Right lung (tissue), 10 donors: ENCODE measurements at places on chromosomes 2 and 18.

DNA sequence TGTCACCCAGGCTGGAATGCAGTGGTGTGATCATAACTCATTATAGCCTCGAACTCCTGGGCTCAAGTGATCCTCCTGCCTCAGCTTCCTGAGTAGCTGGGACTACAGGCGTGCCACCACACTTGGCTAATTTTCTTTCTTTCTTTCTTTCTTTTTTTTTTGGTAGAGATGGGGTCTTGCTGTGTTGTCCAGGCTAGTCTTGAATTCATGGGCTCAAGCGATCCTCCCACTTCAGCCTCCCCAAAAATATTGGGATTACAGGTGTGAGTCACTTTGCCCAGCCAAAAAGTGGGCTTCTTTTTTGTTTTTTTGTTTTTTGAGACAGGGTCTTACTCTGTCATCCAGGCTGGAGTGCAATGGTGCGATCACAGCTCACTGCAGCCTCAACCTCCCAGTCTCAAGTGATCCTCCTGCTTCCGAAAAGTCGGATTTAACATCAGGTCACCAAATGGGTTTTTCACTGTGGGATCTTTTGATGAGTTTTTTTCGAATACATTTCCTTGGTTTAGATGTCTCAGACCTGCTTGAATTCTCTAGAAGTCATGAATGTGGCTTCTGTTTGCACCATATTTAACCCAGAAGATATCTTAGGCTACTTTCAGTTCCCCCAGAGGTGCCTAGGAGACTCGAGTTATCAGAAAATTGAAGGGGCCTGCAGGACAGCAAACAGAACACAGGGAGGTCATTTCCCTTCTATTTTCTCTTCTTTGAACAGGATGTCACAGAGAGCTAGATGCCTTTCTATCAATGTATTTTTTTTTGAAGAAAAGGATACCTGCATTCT lies 8.9 kb downstream of the RAB31 start:
- no peak for DNase-seq

DNA sequence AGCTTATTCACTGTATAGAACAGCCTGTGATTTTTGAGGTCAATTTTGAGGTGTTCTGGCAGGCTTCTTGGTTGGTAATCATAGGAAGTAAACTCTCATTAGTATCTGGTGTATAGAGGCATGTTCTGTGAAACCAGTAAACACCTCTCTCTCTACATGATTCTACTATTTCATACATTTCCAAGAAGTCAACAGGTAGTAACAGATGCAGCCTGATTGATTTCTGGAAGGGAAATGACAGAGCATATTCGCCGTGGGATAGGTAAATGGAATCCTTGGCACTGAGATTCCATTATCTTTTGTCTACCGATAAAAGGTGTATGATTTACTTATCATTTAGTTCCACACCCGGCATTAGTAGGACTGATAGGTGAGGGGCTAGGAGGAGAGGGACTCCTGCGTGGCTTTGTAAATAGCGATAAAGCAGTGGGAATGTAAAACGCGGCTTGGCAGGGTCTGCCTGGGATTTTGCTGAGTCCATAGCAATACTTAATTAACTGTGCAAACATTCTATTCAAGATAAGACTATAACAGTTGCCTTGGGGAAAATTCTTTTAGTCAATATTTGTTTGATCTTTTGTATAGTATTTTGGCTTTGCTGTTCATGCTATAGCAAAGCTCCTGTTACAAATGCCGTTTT lies 32.3 kb downstream of the LYPD6B start:
- no peak for DNase-seq

GRCh38 chr2:2547451-2547850 lies 216.4 kb upstream of the MYT1L start:
- DNase-seq: no peak

- no peak for DNase-seq
Observed at GRCh38 chr2:58107803-58108710, 61.5 kb downstream of the VRK2 start.

DNA sequence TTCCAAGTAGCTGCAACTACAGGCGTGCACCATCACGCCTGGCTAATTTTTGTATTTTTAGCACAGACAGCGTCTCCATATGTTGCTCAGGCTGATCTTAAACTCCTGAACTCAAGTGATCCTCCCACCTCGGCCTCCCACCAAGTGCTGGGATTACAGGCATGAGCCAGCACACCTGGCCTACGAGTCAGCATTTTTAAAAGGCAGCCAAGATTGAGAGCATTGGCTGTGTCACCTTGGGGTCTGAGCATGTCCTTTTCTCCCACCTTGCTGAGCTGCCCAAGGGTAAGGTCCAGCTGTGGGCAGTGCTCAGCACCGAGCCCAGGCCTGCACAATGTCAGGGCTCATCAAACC lies 142.8 kb upstream of the LMAN1 start:
- DNase-seq: no peak

DNA sequence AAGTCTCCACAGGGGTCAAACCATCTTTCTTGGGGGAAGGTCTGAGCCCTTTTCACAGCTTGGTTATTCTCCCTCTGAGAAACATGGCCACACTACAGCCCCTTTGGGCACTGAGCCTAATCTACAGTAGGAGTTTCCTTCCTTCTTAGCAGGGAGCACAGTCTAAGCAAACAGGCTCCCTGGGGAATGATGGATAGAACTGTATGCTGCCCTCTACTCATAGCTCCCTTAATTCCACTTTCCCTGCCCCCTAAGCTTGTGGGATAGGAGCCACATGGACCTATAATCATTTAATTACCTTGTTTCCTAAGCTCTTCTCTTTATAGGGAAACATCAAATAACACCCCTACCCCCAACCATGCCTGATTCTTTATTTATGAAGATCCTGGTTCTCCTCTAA lies 442.1 kb upstream of the MEX3C start:
- no peak for DNase-seq

DNA sequence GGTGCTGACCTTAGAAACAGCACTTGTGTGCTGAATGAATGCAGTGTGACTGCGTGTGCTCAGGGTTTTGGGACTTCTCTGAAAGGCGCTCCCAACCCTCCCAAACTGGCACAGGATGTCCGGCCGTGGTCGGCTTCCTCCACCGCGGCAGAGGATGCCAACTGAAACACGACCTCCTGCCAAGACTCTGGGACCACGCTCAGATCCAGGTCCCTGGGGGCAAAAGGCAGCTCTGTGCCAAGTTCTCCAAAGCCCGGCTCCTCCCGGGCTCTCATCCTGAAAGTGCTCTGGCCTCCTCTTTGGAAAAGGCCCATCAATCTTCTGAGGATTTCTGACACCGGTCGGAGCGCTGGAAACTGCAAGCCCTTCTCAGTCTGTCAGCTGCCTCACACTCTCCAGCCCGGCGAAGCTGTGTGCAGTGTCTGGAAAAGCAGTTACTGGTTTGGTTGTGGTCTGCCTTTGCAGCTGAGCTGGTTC lies 32.3 kb upstream of the ZBTB7C start:
- no peak for DNase-seq

DNA sequence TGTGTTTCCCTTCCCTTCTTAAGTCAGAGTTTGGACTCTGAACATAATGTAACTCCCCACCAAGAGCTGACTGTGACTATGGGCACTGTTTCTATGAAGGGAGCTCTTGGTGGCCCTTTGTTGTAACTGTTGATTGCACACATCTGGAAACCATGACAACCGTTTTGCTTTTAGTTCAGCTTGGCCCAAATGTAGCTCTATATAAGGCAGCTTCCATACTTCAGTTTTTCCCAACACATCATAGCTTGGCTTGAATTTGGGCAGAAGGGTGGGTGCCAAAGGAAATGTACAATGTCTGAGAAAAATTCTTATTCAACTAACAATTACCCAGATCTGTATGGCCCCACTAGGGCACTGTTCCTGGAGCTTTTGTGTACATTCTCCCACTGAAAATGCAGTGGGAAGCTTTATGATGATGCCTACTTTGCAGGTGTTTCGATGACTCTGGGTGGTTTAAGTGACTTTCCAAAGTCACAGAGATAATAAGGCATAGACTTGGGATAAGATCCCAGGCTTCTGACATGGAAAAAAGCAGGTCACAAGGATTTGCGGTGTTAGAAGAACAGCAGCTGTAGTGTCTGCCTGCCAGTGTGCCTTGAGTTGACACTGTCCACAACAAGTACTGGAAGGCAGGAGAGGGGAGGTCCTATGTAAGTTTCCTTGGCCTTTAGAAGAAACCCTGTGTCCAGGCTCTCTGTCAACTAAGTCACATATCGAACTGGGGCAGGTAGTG lies 2.4 kb upstream of the CETN1 start:
- peak; percentile 92 for DNase-seq

GRCh38 chr2:11022064-11022463 lies 110.3 kb downstream of the KCNF1 start:
- no peak for DNase-seq

DNA sequence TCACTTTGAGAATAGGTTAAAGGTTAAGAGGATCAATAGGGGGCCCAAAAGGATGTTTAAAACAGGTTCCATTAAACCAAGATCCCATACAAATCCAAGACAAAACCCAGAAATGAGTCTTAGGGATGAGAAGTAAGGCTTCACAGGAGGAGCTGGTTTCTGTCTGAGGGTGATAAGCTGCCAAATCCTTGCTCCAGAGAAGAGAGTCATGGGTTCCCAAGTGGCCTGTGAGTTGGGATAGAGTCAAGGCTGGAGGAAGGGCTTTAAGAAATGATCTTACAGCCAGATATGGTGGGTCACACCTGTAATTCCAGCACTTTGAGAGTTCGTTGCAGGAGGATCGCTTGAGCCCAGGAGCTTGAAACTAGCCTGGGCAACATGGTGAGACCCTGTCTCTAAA lies 40.2 kb upstream of the LCLAT1 start:
- DNase-seq: no peak

GRCh38 chr18:36191711-36192110 lies 4.4 kb downstream of the MOCOS start:
- no peak for DNase-seq

- DNase-seq: no peak
Observed at GRCh38 chr2:239918749-239919148, 106.4 kb downstream of the NDUFA10 start.

DNA sequence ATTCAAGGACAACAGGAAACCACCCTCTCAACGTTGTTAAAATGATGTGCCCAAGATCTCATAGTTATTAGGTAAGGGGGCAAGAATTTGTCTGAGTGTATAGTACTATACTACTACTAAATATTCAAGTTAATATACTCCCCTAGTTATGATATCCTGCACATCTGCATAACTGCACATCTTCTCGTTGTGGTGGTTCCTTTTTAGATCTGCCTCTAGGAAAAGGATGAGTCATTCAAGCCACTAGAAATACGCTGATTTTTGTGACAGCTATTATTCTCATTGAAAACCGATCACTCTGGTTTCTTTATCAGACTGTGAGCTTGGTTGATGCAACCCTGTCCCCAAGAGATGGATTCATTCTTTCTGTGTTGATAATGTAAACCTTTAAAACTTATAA lies 1067.0 kb upstream of the FANCL start:
- no peak for DNase-seq

DNA sequence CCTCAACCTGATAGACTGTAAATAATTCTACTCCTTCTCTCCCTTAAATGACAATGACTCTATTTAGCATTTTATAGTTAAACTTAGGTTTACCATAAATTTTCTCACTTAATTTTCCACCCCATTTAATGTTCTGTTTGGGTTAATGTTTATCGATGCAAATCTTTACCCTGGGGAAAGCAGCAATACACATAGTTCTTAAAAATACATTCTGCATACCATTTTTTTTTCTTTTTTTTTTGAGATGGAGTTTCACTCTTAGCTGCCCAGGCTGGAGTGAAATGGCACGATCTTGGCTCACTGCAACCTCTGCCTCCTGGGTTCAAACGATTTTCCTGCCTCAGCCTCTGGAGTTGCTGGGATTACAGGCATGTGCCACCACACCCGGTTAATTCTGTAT lies 14.0 kb downstream of the STAM2 start:
- no peak for DNase-seq

DNA sequence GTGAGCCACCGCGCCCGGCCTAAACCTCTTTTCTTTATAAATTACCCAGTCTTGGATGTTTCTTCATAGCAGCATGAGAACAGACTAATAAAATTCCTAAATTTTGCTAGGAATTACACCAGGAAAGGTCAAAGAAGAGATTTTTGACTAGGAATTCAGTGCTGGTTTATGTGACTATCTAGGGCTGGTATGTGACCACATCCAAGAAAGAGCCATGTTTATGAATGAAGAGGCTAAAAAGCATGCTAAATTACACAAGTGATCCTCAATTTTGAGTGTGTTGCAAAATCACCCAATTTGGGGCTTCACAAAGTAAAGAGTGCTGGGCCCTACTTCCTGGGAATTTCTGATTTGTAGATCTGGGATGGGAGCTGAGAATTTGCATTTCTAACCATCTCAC lies 123.6 kb downstream of the CSRNP3 start:
- no peak for DNase-seq

DNA sequence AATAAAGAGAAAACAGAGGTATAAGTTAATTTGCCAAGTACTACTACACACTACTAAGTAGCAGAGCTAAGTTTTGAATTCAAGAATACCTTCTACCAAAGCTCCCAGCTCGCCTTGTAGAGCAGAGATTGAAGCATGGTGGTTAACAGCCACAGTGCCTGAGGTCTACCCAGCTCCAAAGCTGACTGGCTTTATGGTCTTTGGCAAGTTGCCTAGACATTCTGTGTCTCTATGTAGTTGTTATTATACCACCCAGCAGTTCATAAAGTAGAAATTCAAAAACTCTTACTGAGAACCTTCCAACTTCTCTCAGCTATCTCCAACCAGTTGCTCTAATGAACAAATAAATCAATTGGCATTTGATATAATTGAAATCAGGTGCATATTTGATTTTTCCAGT lies 87.8 kb downstream of the PDE11A start:
- no peak for DNase-seq

- peak; percentile 79 for DNase-seq
Observed at GRCh38 chr2:178152033-178152432, 39.8 kb downstream of the RBM45 start.

DNA sequence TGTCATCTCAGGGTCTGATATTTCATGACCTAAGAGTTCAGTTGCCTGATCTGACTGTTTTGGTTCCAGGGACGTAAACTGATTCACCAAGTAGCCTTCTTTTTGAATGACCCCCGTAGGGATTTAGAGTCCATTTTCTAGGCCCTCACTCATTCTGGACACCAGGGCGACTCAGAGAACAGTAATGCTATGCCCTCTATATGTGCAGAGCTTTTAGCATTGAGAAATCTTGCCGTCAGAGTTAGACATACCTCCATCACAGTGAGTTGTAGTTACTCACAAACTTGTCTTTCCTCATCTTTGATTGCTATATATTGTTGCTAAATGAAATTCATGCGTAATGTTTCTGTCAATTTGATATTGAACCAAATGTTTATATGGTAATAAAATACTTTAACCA lies 92.3 kb downstream of the OSBPL6 start:
- no peak for DNase-seq

DNA sequence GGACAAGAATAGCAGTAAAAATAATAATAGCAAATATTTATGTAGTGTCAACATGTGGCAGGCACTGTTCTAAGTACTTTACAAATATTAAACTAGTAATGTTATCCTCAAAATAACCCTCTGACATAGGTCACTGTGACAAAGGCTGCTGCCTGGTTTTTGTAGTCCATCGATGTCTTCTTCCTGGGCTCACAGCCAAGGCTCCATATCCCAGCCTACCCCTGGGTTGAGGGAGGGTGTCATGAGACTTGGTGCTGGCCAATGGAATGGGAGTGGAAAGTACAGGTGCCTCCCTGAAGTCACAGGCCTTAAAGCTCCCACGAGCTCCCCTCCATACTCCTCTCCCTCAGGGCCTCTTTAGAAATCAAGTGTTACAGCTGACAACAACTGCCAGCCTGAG lies 159.3 kb downstream of the CYRIA start:
- no peak for DNase-seq

- DNase-seq: no peak
Observed at GRCh38 chr2:181594322-181594721, 62.6 kb downstream of the CERKL start.
